IMR-90 (cell line): ENCODE measurements at places on chromosomes 3 and 15.

GRCh38 chr15:43135351-43135750, 2.0 kb downstream of the TMEM62 start:
- H3K4me3 ChIP-seq: no peak overlapping the region
- peaks cover 8% of the 10 kb centered on the region for H3K4me1 ChIP-seq
- peaks cover 11% of the 10 kb centered on the region for H3K36me3 ChIP-seq
- no peak overlapping the region for H3K27ac ChIP-seq

- H3K4me1 ChIP-seq: no peaks in the 10 kb centered on the region
- no peaks in the 10 kb centered on the region for H3K36me3 ChIP-seq
- no peak overlapping the region for H3K4me3 ChIP-seq
- H3K27me3 ChIP-seq: no peaks in the 10 kb centered on the region
- H3K27ac ChIP-seq: no peak overlapping the region
- DNase-seq: no peak
Observed at GRCh38 chr3:181402347-181402746, 309.4 kb upstream of the SOX2 start.

- no peak overlapping the region for H3K4me3 ChIP-seq
- peak; percentile 84 for DNase-seq
- no peak overlapping the region for H3K27ac ChIP-seq
- no peaks in the 10 kb centered on the region for H3K27me3 ChIP-seq
- no peaks in the 10 kb centered on the region for H3K36me3 ChIP-seq
Observed at GRCh38 chr15:74383695-74384565, 16.5 kb upstream of the CYP11A1 start.

DNA sequence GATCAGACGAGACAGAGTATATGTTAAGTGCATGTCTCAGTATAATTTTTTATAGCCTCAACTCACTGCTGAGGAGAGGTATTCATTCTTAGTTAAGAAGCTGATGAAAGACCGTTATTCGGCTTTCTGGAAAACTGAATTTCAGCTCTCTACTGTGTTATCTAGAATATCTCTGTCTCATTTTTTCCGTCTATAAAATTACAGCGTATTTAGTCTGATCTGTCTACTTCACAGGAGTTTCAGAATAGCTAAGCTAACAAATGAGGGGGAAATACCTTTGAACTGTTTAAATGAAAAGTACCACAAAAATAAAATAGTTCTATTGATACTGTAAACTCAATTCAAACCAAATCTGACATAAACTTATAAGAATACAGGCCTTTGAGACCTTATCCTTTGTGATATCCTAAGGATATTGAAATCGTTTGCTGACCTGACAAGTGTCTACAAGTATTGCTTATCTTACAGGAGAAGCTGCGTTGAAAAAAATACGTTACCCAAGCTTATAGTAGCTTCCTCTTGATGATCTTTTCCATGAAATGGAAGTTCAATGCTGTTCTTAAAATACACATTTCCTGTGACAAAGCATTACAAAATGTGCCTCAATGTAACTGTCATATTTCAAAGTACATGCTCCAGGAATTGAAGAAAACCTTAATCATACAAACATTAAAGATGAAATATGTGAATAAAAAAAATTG, 104.6 kb downstream of the IL1RAP start:
- no peak overlapping the region for H3K4me3 ChIP-seq
- peaks cover 1% of the 10 kb centered on the region; the same call in 1 of the 2 replicates for H3K36me3 ChIP-seq
- H3K27me3 ChIP-seq: no peaks in the 10 kb centered on the region
- H3K4me1 ChIP-seq: peaks cover 6% of the 10 kb centered on the region
- no peak overlapping the region for H3K27ac ChIP-seq
- peak; percentile 11 for DNase-seq

GRCh38 chr3:13818919-13819318, 61.0 kb downstream of the WNT7A start:
- H3K27ac ChIP-seq: no peak overlapping the region
- H3K4me1 ChIP-seq: no peaks in the 10 kb centered on the region
- no peaks in the 10 kb centered on the region for H3K36me3 ChIP-seq
